ENCODE measurements at places on chromosomes 4 and X. TPM values are rescaled to one million over a fixed set of nuclear protein-coding genes. Genes with fewer than 3 reads are reported as not detected.

DNA sequence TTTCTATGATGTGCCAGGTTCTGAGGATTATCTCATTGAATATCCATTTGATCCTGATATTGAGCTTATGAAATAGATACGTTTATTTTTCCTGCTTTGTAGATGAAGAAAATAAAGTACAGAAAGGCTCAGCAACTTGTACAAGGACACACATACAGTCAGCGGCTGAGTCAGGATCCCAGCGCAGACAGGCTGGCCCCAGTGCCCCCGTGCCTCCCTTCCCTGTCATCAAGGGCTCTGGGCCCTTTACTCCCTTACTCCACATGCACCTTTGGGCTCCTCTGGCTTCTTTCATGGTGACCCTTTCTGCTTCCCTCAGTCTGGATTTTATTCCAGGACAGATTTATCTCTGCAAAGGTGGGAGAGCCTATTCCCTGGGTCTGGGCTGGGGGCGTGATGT lies 12.8 kb downstream of the RASL11B start:
- no peak overlapping the region for H3K4me3 ChIP-seq
- peaks cover 25% of the 10 kb centered on the region for H3K4me1 ChIP-seq
- peaks cover 10% of the 10 kb centered on the region for H3K36me3 ChIP-seq
- H3K27ac ChIP-seq, result no peak overlapping the region
- no peak for DNase-seq

- no peak overlapping the region for H3K4me3 ChIP-seq
- no peaks in the 10 kb centered on the region for H3K27me3 ChIP-seq
- H3K27ac ChIP-seq, result no peak overlapping the region
- H3K4me1 ChIP-seq, result peaks cover 25% of the 10 kb centered on the region
- no peak for DNase-seq
These were observed 27.3 kb upstream of the STS start for GRCh38 chrX:7119950-7120877.

DNA sequence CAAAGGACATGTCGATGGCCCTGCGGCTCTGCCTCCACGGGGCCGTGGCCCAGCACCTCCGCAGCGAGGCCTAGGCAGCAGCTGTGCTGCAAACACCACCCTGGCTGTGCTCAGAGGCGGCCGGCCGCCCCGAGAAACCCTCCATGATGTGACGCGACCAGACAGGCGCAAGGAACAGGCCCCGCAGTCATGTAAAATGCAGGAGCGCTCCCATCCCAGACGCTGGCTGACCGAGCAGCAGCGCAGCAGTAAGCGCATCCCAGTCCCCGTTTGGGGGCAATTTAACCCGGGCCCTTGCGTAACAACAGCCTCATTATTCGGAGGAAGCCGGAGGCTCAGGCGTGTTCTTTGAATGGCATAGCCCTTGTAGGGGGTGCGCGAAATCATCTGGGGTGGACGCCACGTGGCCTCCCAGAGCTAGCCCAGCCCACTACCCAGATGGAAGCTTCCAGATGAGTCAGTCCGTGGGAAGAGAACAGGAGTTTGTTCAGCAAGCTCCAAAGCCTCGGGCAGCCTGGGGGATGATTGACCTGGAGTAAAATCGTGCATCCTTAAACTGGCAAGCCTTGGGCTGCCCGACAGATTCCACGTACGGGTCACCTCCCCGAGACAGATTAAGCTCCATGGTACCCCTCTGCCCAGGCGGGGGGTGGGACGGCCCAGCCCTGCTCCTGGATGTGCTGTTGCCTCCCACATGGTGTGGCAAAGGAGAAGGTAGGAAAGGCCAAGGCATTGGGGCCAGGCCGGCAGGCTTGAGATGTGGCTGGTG lies 124.0 kb downstream of the HMX1 start:
- no peak overlapping the region for H3K27ac ChIP-seq
- H3K36me3 ChIP-seq, result no peaks in the 10 kb centered on the region
- no peak overlapping the region for H3K4me3 ChIP-seq
- no peaks in the 10 kb centered on the region for H3K4me1 ChIP-seq
- H3K27me3 ChIP-seq, result no peaks in the 10 kb centered on the region

- H3K27ac ChIP-seq, result no peak overlapping the region
- H3K27me3 ChIP-seq, result no peaks in the 10 kb centered on the region
- peaks cover 43% of the 10 kb centered on the region for H3K4me1 ChIP-seq
- H3K36me3 ChIP-seq, result no peaks in the 10 kb centered on the region
- DNase-seq, result no peak
These were observed 1.8 kb downstream of the CA5B start for GRCh38 chrX:15739886-15740285.

- H3K27ac ChIP-seq, result no peak overlapping the region
- no peaks in the 10 kb centered on the region for H3K4me1 ChIP-seq
- H3K4me3 ChIP-seq, result no peak overlapping the region
- no peaks in the 10 kb centered on the region for H3K27me3 ChIP-seq
- H3K36me3 ChIP-seq, result no peaks in the 10 kb centered on the region
These were observed 356.2 kb downstream of the ADGRL3 start for GRCh38 chr4:61556277-61556676.

GRCh38 chrX:30918480-30918879 lies 29.4 kb upstream of the TAB3 start:
- no peaks in the 10 kb centered on the region for H3K4me1 ChIP-seq
- H3K27me3 ChIP-seq, result peaks cover 7% of the 10 kb centered on the region
- no peaks in the 10 kb centered on the region for H3K36me3 ChIP-seq
- DNase-seq, result no peak
- H3K27ac ChIP-seq, result no peak overlapping the region

GRCh38 chrX:140355922-140356321 lies 148.9 kb downstream of the SOX3 start:
- no peaks in the 10 kb centered on the region for H3K36me3 ChIP-seq
- DNase-seq, result no peak
- H3K27me3 ChIP-seq, result peaks cover 19% of the 10 kb centered on the region
- no peak overlapping the region for H3K27ac ChIP-seq
- no peaks in the 10 kb centered on the region for H3K4me1 ChIP-seq

Gene CXCL11
- total RNA-seq, result not detected

Gene TMEM271
- total RNA-seq, result not detected
